Adrenal gland (tissue), 19 donors: ENCODE measurements at places on chromosomes 3 and 15. TPM values are rescaled to one million over a fixed set of nuclear protein-coding genes. Genes with fewer than 3 reads are reported as not detected.

Gene FURIN
- 24.7 TPM for polyA plus RNA-seq

Gene CCR9
- not detected for polyA plus RNA-seq

Gene PYGO1
- 8.1 TPM for polyA plus RNA-seq

Gene MYZAP
- polyA plus RNA-seq = 24.8 TPM

Gene SERP1
- polyA plus RNA-seq = 47.0 TPM

Gene CPNE9
- polyA plus RNA-seq = 9.2 TPM

Gene MYNN
- polyA plus RNA-seq = 7.9 TPM

Gene TMIE
- 21.4 TPM for polyA plus RNA-seq

Gene MRPS22
- polyA plus RNA-seq = 186 TPM

Gene AADAC
- 588 TPM for polyA plus RNA-seq

Gene SLC6A1
- 1.5 TPM for polyA plus RNA-seq

Gene ALDH1A2
- 1.8 TPM for polyA plus RNA-seq

Gene DGKG
- polyA plus RNA-seq = 4.3 TPM

Gene GRK7
- polyA plus RNA-seq = not detected

Gene C3orf85
- polyA plus RNA-seq = not detected

Gene ABHD17C
- 6.6 TPM for polyA plus RNA-seq

Gene RPN1
- 92.1 TPM for polyA plus RNA-seq

Gene C3orf49
- not detected for polyA plus RNA-seq

Gene TLR9
- 0.34 TPM for polyA plus RNA-seq

Gene SPATA12
- 0.48 TPM for polyA plus RNA-seq

Gene ISLR
- 26.3 TPM for polyA plus RNA-seq

Gene ZNF660
- 1.4 TPM for polyA plus RNA-seq

Gene VEPH1
- 33.2 TPM for polyA plus RNA-seq
